Stimulated activated CD4-positive, alpha-beta T cell treated with anti-CD3 and anti-CD28 coated beads, TNF-alpha, amount 100 ng/mL, for 4 hours (primary cell): ENCODE measurements at places on chromosomes 5 and 9.

DNA sequence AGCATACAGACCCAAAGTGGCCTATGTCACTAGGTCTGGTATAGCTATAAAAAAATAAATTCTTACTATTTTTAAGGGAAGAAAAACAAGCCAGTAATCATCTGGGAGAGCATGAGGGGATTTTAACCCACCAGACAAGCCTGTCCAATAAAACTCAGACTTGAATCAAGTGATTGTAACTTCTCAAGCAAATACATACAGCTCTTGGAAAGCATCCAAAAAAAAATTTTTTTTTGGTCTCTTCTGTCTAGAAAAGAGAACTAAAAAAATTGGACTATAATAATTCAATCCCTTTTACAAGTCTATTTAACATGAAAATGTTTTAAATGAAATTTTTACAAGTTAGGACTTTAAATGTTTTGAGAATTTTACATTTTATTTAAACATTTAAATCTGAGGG is 61.7 kb downstream of the FBXL17 start:
- DNase-seq: no peak

GRCh38 chr5:84088996-84089395 is 295.7 kb downstream of the EDIL3 start:
- no peak for DNase-seq

- no peak for DNase-seq
Measured at GRCh38 chr5:107500840-107501239, 169.9 kb downstream of the EFNA5 start.

- DNase-seq: peak; percentile 4
Measured at GRCh38 chr5:72268753-72269410, 51.2 kb downstream of the MRPS27 start.

GRCh38 chr5:55600497-55601203 is 65.9 kb upstream of the PLPP1 start:
- DNase-seq: no peak

- no peak for DNase-seq
Measured at GRCh38 chr5:84130006-84130580, 254.6 kb downstream of the EDIL3 start.
